GM12878 (cell line): ENCODE measurements at places on chromosomes 1 and 21.

GRCh38 chr1:33211972-33212371 lies 30.1 kb upstream of the TRIM62 start:
- no peak for DNase-seq

GRCh38 chr21:15164678-15165303 lies 100.0 kb upstream of the NRIP1 start:
- DNase-seq, result no peak

DNA sequence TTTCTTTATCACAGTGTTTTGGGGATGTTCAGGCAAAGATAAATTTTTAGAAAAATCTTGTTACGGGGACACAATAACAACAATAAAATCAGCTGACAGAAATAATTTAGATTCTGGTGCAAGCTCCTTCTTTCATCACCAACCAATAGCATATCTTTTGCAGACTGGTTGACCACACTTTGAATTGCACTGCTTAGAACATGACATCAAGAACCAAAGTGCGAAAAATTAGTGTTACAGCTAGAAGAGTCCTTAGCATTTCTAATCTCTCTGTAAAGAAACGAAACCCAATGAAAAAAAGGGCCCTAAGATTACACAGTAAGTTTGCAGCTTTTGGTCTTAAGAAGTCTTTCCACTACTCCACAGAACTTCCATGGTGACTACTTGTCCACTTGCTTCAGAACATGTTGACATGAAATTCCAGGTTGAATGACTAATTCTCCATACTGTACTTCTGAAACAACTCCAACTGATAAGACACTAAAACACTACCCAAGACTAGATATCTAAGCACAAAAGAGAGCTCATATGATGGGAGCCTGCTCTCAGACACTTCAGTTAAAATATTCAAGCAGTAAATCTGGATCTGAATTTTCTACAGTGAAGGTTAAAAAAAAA lies 31.3 kb downstream of the XKR8 start:
- no peak for DNase-seq

DNA sequence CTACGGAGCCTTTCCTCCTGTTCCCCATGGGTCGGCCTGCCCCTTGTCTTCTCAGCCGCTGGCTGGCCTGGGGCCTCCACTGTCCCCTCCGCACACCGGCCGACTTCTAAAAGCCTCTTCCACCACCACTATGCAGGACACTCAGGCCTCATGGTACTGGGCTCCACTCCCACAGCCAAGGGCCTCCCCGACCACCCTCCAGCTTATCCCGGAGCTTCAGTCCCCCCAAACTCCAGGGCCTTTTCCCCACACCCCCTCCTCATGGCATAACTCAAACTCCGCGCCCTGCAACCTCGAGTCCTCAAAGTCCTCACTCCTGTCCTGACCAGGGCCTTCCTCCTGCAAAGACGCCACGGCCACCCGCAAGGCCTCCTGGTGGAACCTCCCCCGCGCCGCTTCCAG lies 2.0 kb downstream of the LRRC41 start:
- DNase-seq, result no peak

DNA sequence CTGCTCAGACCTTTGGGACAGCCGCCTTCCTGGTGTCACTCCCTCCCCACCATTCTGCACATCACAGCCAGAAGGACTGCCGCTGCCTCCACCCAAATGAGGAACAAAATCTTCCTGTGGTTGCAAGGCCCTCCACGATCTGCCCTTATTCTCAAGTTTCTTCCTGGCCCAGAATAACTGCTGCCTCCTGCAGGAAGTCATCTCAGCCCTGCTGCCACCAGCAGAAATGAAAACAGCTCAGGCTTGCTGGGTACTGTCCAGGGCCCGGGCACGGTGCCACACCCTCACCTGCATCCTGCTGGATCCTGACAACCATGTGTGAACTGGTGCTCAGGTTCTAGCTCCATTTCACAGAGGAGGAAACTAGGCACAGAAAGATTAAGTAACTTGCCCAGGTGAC lies 2.8 kb downstream of the CLDN19 start:
- DNase-seq, result peak; percentile 25

DNA sequence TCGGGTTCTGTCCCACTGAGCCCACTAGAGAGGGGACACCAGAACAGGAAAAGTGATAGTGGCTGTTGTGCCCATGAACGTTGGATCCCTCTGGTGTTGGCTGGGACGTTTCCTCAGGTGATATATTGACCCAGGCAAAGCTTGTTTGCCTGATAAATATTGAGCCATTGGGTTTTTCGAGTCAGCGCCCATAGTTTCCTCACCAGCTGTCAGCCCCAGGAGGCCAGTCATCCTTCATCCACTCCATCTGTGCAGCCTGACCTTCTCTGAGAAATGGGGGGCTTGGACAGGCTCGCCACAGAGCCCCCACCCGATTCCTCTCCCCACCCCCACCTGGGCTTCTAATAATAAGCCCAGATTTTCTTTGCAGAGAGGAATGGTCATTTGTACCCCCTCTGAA lies 13.3 kb downstream of the DISP3 start:
- no peak for DNase-seq

- no peak for DNase-seq
These were observed 10.0 kb upstream of the C1orf115 start for GRCh38 chr1:220680085-220680687.

DNA sequence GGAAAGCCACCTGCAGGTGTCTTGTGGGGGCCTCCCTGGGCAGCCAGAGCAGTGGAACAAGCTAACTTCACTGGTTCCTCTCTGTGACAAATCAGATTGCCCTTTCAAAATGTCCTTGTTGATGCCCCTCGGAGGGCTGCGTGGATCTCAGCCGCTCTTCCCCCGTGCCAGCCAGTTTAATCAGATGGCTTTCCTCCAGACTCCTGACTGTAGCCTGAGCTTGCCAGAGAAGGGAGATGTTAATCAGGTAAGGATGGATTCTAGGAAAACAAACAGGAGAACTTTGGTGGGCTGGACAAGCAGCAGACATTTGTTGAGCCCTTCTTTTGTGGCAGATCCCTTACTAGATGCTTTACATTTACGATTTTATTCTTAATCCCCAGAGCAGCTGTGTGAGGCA lies 88.2 kb downstream of the DMRTA2 start:
- DNase-seq, result no peak

GRCh38 chr1:192476802-192477298 lies 98.7 kb upstream of the RGS1 start:
- peak; percentile 34 for DNase-seq

GRCh38 chr1:246565751-246566127 lies 322 bp downstream of the TFB2M start:
- DNase-seq, result no peak
